ENCODE measurements at places on chromosomes 6 and 20. TPM values are rescaled to one million over a fixed set of nuclear protein-coding genes. Genes with fewer than 3 reads are reported as not detected.

- ATAC-seq, result no peak
These were observed 163.1 kb downstream of the SOD2 start for GRCh38 chr6:159529934-159530333.

DNA sequence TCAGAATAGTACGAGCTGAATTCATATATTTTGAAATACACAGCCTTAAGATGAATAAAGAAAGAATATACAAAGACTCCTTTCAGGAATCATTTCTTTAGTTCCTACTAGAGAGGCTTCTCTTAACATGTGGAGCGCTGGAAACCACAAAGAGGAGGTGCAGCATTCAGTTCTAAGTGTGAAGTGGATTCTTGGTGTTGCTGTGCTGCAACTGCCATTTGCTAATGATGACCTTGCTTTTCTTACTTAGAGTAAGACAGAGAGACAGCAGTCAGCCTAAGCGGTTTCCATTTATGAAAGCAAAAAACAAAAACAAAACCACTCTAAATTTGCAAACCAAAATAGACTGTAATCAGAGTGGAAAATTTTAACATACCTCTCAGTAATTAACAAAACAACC is 629.0 kb downstream of the EPHA7 start:
- ATAC-seq, result no peak

GRCh38 chr6:155400654-155400965 is 55.0 kb downstream of the NOX3 start:
- ATAC-seq, result no peak

- ATAC-seq, result no peak
These were observed 119.7 kb upstream of the PRDM1 start for GRCh38 chr6:105966481-105966880.

KIAA1755 gene
- 0.32 TPM for total RNA-seq

DNA sequence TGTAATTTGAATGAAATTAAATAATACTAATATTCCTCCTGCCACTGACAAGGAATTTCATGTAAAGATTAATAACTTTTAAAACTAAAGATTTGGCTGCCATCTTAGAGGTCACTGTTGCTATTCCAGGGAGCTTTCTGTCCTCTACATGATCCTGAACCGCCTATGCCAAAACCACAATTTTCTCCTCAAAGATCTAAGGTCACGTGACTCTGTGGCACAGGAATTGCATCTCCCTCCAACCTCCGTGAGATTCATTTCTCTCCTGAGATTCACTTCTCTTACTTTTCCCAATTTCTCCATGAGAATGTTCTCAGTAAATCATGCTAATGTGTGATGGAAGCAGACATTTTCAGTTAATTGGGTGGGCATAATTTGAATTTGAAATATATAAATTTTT is 379.6 kb upstream of the TSHZ2 start:
- ATAC-seq, result no peak

RTF2 gene
- total RNA-seq, result 51.0 TPM

SMIM29 gene
- total RNA-seq, result 30.6 TPM

DNA sequence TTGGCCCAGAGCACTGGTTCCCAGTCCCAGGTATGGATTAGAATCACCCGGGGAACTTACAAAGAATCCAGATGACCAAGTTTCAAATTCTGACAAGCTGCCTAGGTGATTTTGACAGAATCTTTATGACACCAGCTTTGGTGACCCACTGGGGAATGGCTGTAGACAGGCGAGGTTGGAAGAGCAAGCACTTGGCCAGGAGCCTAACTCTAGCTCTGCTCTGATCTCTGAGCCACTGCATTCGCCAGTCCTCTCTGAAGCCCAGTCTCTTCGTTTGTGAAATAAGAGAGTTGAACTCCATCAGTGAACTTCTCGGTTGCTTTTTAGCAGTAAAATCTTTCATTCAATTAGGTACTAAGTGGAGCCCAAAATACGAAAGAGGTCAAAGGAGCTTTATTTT is 161.2 kb downstream of the VEGFA start:
- ATAC-seq, result no peak

DNA sequence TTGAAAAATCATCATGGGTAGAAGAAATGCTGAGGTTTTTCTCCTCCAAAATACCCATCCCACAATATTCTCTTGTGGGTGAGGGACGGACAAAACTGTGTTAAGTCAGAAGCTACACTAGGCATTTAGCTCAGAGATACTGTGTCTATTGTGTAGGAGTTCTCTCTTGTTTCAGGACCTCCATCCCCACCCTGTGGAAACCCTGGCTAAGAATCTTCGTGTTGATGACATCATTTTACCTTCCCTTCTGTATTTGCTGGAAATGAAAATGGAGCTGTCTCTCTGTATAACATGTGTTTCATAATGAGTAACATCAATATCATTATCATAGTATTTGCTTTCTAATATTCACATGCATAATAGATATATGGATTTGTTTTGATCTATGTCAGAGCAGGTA is 1193.0 kb upstream of the CITED2 start:
- ATAC-seq, result no peak

ERVFRD-1 gene
- not detected for total RNA-seq

UBD gene
- total RNA-seq, result 1.00 TPM

DNA sequence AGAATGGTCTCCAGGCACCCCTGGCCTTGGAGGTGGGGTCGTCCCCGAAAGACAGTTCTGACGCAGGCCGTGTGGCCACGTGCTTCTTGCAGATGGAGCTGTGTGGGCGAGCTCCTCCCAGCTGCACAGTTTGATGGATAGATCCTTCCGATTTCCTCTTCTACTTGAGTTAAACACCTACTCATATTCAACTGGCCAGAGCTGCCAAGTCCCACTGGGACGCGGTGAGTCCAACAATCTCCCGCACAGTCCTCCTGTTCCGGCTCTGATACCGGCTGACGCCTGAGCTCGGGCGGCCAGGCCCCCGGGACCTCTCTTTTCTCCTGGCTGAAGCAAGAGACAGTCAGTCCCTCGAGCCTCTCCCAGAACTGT is 57.9 kb upstream of the DACT2 start:
- ATAC-seq, result peak; percentile 22

RAD21L1 gene
- total RNA-seq, result not detected

Measured in esophagus mucosa (tissue), 1 donor.